ENCODE measurements at places on chromosomes 12 and 14.

DNA sequence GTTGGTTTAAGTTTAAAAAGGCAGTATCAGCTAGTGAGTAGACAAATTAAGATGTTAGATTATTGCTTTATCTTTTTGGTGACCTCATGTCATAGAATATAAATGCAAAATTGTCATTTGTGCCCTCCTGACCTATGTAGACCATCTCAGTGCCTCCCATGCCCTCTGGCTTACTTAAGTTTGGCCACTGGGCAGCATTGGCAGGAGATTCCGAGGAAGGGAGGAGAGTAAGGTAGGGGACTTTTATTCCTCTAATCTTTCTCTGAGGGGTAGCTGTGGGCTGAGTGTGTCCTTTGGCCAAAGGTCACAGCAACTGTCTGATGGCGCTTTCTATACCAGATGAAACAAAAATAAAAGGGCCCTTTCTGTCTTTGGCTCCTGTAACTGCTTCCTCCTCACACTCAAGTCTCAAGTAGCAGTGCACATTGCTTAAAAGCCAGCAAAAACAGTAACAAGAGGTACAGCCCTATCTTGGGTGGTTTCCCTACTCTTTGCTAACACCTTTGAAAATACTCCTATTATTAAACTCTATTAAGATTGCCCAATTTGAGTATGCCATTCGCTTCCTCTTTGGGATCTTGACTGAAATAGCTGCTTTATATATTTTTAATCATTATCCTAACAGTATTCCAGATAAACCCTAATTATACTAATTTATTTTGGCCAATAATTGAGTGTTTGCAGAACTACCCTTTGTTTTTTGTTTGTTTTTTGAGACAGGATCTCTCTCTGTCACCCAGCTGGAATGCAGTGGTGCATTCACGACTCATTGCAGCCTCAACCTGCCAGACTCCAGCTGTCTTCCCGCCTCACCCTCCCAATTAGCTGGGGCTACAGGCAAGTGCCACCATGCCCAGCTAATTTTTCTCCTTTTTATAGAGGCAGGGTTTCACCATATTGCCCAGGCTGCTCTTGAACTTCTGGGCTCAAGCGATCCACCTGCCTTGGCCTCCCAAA lies 56.5 kb upstream of the KCNH3 start:
- no peak for DNase-seq

DNA sequence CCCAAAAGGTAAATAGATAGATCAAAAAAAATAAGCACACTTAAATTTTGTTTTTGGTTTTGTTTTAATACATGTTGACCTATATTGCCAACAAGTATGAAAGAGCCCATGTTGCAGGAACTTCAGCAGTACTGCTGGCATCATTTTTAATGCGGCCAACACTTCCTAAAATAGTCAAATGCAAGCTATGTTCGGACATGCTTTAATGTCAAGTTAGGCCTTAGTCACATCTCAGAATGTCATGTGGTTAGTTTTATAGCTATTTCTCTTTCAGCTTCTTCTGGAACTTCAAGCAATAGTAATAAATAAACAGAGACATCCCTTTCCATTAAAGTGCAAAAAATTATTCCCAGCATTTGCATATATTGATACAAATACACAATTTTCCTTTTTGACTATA lies 153.4 kb downstream of the PIK3C2G start:
- DNase-seq = no peak

GRCh38 chr12:132458846-132459641 lies 30.9 kb upstream of the FBRSL1 start:
- DNase-seq = no peak

DNA sequence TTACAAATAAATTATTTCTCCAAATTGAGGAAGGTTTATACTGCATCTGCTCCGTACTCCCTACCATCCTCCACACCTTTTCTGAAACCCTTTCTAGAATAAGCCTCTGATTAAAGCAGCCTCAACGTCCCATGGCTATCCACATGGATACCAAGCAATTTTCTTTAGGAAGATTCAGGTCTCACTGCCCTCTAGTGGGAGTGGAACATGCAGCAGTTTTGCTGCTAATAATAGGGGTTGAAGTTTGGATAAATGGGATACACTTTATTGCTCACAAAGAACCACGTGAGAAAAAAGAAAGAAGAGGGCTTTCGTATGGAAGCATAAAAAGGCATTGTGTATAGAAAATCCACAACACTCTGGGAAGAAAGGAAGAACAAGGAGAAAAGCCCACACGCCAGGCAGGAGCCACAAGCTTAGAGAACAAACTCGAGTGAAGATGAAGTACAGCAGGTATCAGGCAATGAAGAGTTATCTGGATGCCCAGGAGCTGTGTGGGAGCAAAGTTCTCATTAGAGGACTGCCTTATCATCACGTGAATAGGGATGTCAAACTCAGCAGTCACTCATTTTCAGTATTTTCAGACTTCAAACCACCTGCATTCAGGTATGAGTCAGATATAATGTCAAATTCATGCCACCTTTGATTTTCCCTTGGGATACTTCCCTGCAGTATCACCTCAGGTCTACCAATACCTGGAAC lies 45.8 kb downstream of the CCER1 start:
- DNase-seq = no peak

DNA sequence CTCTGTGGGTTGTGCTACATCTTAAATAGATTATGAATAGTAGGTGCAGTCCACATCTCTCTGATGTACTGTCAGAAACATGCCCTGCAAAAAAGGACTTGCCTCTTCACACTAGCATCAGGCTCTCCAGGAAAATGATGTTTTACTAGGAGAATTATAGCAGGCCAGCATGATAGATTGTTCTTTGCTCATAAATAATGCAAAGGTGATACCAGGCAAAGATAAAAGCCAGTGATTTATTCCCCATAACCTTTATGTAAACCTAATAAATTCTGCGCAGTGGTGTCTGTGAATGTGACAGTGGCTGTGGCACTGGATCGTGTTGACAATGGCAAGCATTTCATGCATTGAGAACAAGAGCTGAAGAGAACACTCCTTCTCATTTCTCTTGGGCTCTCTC lies 646.5 kb upstream of the SEL1L start:
- no peak for DNase-seq

DNA sequence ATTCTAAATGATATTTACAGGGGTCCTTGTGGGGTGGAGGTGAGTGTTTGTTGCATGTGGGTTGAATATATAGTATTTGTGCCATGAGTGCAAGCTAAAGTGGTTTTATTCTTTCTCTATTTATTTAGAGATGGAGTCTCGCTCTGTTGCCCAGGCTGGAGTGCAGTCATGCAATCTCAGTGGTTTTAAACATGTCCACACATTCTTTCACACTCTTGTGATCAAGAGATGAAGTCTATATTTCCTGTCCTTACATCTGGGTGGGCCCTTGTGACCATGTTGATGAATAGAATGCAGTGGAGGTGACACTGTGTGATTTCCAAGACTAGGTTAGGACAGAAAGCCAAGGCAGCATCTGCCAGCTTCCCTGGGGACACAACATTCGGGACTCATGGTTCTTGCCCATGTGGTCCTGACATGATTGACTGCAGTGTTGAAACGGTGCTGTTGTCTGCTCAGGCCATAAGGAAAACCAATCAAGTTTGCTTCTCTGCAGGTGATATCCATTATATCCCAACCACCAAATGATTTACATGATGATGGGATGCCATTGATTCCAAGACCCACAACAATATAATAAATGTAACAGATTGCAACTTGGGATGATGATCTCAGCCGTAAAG lies 172.6 kb downstream of the SUDS3 start:
- DNase-seq = no peak

- DNase-seq = no peak
Measured at GRCh38 chr14:100804138-100804537, 21.8 kb upstream of the MEG3 start.

DNA sequence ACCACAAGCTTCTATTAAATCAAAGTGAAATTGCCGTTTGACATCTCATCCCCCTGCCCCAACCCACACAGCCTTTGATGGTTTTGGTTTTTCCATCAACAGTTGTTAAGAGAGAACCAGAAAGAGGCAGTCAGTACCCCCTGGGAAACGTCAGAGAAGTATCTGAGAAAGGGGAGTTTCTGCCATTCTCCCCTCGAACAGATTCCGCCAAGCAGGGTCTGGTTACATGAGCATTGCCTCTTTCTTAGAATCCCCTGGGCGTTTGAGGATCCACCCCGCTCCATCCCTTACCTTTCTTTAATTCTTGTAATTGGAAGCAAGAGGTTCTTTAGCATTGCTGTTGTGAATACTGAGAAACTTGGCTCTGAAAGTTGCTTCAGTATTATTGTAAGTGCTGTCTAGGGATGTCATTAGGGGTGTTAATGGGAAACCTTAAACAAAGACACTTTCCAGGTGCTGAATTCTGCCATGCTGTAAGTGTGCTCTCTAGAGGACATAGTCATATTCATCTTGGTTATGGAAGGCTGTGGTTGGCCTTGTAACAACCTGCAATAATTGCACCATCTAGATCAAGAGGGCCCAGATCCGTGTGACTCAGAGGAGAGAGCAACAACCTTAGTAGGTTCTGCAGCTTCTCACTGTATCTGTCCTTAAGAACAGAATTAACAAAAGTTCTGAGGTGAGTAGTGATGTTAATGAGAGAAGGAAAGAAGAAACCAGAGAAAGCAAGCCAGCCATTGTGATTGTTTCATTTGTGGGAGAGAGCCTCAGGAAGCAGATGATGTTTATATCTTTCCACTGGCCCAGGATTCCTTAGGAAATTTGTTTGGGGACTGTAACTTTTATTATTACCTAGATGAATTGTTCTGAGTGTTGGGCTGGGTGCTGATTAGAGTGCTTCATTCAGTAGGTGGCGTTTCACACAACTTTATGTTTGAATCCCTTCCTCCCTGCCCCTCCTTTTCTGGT lies 9.0 kb downstream of the TMBIM6 start:
- DNase-seq = no peak

- peak; percentile 46 for DNase-seq
Measured at GRCh38 chr14:58749066-58749669, 111.4 kb downstream of the DACT1 start.

DNA sequence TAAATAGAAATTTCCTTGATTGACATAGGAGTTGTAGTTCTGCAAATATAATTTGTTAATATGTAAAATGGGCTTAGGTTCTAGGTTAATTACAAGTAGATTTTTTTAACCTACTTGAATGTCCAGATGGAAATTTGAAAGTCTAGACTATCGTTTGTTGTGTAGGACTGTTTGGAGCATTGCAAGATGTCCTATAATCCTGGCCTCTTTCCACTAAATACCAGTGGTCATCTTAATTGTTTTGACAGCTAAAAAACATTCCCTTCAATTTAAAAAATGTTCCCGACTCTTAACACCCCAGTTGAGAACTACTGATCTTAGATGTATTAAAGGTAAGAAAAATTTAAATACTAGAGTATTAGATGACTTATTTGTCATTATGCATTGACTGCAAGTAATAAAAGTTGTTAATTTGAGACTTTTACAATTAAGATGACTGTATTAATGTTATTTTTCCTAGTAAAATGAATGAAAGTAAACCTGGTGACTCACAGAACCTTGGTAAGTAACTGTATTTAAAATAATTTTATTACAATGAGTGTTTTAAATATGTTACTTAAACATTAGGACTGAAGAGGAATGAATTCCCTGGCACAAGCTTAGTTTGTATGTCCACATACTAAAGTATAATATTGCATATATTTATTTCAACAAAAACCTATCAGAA lies 21.8 kb downstream of the G2E3 start:
- DNase-seq = no peak

GRCh38 chr14:63045612-63046320 lies 508 bp upstream of the KCNH5 start:
- no peak for DNase-seq

DNA sequence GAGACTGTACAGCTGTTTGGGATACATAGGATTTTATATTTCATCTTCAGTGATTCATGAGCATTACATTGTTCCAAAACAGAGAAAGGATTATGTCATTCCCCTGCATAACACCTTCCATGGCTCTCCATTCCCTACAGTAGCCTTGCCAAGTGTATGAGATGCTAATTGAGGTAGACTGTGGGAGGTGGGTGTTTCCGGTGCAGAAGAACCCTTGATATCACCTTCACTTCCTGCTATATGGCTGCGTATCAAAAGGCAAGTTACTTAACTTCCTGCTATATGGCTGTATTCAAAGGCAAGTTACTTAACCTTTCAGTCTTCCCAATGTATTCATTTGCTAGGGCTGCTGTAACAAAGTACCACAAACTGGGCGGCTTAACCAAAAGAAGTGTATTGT lies 11.2 kb downstream of the FAR2 start:
- no peak for DNase-seq

DNA sequence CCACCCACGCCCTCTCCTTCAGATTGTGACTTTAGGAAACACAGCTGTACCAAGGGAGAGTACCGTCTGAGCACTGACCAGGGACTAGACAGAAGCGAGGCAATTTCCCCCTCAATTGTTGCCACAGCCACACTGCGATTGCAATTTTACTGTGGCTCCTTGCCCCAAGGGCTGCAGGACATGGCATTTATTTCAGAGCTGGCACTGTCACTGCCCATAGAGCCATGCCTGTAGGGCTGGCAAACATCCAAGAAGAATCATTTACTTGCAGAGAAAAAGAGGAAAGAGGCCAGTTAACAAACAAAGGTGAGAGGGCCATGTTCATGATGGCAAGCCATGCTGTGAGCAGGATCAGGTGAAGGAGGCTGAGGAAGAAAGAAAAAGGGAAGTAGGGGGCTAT lies 129.6 kb downstream of the EMP1 start:
- no peak for DNase-seq

- no peak for DNase-seq
Measured at GRCh38 chr12:70074510-70074909, 168.7 kb upstream of the CNOT2 start.

- no peak for DNase-seq
Measured at GRCh38 chr12:5376591-5377207, 55.2 kb upstream of the NTF3 start.

DNA sequence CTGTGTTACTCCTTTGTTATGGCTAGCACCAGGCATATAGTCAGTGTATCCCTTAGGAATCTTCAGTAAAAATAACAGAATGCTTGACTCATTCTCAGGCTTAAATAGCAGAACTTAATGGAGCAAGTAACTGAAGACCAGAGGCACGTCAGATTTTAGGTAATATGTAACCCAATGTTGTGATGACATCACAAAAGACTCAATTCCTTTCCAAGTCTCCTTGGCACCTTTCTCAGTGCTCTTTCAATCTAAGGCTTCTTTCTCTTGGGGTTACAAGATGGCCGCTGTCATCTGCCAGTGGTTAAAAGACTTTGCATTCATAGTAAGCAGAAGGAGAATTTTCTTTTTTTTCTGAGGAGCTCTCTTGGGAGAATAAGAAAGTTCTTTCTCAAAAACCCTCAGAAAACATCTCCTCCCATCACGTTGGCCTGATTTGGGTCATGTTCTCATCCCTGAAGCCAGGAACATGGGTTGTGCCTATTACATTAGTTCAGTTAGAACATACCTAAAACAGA lies 33.4 kb upstream of the DCN start:
- DNase-seq = no peak

DNA sequence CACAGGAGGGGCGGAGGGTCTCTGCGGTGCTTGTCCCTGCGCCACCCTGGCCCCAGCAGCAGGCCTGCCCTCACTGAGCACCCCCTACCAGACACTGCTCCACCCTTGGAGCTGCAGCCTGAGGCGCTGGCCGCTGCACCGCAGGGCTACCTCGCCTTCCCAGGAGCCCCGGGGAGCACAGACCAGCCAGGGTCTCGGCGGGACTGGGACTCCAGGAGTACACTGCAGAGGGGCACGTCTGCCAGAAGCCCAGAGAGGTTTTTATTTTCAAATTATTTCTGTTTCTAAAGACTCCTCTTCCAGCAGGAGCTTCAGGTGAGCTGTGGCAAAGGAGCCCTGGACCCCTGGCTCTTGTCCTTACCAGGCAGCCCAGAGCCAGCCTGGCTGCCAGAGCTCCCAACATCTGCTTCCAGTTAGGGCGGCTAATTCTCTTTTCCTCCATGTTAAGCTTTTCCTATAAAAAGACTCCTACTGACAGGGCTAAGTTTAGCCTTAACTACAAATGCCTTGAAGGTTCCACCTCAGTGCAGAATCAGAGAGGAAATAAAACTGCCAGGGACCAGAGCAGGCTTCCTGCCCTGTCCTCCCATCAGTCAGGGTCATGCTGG lies 26.4 kb downstream of the DEGS2 start:
- DNase-seq = no peak
